ENCODE measurements at places on chromosomes 4 and X.

GRCh38 chrX:66622209-66622608, 16.7 kb downstream of the EDA2R start:
- DNase-seq, result no peak

DNA sequence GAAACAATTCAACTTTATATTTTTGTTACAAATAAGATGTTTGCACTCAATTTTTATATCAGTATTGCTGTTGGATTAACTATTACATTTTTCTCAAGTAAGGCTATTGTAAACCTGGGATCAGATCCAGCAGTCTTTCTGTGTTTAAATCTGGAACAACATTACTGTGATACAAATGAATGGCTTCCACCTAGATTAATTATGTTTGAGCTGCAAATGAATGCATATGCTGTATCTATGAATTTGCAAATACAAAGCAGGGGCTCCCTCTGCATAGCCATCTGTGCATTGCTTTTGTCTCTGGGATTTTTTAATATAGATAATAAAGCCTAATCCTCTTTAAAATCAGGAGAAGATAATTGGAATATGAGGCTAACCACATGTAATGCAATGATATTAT, 69.8 kb upstream of the NEIL3 start:
- DNase-seq, result no peak

GRCh38 chrX:132774010-132774714, 184.3 kb downstream of the HS6ST2 start:
- DNase-seq, result no peak

- no peak for DNase-seq
Measured at GRCh38 chr4:136793848-136794247, 738.4 kb downstream of the PCDH18 start.

DNA sequence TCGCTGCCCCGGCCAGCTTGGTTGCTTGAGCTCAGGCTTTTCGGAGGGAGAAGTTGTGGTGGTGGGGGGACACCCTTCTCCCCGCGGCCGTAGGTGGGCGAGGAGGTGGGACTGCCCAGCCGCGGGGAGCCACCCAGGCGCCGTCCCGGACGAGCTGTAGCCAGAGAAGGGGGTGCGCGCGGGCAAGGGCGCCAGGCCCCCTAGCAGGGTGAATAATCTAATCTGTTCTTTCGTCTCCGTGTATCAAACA, 3.1 kb downstream of the MID1IP1 start:
- no peak for DNase-seq

DNA sequence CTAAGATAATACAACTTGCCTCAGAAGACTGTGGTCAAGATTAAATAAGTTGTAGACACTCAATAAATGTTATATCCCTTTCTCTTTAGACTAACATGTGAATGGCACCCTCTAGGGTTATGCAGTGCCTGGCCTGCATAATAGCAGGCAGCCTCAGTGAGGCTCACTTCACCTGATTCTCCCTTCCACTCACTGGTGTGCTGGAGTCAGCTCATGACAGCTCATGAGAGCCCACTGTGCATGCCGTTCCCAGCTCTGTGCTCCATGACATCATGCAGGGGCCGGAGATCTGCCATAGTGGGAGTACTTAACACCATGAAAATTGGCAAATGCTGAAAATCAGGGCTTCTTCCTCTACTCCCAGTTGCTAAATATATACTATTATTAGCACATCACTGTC, 64.5 kb downstream of the TEC start:
- DNase-seq, result no peak

- no peak for DNase-seq
Measured at GRCh38 chr4:122671919-122672490, 51.1 kb upstream of the IL21 start.

DNA sequence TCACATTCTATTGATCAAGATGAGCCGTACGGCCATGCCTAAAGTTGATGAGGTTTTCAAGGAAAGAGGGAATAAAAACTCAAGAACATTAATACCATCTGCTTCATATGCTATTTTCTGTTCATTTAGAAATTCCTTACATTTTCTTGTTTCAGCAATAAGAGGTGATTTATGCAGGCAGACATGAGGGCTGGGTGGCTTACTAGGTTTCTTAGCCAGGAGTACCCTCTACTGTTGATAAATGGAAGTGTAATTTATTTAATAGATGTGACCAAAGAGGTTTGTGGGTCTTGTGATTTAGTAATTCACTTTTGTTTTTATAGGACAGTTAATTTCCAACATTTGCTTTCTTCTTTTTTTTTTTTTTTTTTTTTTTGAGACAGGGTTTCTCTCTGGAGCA, 6.4 kb upstream of the SMIM9 start:
- DNase-seq, result no peak

DNA sequence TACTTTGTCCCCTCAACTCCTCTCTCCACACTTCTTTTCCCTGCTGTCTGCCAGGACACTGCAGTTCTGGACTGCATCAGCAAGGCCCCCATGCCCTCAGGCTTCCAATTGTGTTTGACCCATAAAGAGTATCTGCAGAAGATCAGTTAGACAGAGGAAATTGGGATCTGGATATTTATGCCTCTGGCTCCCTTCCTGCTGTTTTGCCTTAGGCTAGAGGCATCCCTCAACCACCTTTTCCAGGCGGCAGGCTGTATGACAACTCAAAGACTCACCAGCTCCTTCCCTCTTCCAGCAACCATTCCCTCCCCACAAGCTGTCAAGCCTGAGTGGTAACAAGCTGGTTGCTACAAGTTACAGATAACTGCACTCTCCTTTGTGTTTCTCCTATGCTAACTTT, 66.4 kb upstream of the NDP start:
- DNase-seq, result no peak

- DNase-seq, result no peak
Measured at GRCh38 chr4:148515248-148515647, 73.0 kb upstream of the NR3C2 start.

DNA sequence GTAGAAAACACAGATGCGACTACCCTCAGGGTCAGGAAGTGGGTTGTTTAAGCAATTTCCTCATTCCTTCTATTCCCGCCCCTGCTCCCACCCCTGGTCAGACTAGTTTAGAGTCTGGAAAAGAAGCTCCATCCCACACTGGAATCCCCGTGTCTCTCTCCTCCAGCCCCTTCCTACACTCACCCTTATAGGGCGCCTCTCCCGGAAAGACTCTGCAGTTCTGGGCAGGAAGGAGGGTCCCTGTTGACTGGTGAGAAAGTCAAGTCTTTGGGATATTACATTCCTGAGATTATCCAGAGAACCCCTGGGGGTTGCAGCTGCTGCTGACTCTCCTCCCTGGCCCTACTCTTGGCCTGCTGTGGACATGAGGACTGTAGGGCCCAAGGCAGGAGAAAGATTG, 11.9 kb downstream of the STARD8 start:
- DNase-seq, result no peak

DNA sequence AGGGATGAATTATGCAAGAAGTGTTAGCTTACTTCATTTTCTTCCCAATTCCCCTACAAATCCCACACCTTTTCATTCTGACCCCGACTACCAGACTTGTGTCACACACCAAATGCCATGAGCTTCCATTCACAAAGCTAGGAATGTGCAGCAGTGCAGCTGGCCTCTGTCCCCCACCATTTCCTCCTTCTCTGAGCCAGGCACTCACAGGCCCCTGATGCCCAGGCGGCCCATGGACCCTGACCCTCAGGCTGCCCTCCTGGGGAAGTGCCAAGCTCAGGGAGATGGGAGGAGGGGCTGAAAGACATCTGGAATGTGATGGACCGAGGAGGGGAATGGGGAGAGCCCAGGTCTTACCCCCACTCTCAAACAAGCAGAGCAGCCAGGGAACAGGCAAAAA, 67.0 kb upstream of the BCOR start:
- DNase-seq, result no peak

DNA sequence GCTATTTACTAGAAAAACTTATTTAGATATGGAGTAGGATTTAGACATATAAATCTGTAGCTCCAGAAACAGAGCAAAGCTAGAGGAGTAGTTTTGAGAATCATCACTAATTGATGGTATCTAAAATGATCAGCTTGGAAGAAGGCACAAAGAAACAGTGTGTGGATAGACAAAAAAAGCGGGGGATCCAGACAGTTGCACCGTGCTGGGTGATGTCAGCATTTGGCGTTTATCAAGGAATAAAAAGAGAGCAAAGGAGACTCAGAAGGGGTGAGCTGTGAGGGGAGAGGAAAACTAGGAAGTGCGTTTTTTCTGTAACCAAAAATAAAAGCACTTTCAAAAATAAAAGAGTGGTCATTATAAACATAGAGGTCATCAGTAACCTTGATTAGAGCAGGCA, 90.5 kb upstream of the GPRIN3 start:
- no peak for DNase-seq

DNA sequence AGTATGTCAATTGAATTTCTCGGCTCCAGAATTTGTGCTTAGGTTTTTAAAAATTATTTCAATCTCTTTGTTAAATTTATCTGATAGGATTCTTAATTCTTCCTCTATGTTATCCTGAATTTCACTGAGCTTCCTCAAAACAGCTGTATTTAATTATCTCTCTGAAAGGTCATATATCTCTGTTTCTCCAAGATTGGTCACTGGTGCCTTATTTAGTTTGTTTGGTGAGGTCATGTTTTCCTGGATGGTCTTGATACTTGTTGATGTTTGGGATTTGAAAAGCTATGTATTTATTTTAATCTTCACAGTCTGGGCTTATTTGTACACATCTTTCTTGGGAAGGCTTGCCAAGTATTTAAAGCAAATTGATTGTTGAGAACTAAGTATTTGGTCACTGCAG, 24.7 kb upstream of the HERC3 start:
- DNase-seq, result no peak

DNA sequence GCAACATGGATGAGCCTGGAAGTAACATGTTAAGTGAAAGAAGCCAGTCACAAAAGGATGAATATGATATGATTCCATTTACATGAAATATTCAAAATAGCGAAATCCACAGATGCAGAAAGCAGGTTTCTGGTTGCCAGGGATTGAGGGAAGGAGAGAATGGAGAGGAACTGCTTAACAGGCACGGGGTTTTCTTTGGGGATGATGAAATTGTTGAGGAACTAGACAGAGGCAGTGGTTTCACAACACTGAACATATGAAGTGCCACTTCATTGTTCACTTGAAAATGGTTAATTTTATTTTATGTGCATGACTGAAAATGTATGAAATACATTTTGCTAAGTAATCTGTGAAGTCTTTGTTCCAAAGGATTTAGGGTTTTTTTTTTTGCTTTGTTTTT, 182.5 kb upstream of the TBL1X start:
- DNase-seq, result no peak

DNA sequence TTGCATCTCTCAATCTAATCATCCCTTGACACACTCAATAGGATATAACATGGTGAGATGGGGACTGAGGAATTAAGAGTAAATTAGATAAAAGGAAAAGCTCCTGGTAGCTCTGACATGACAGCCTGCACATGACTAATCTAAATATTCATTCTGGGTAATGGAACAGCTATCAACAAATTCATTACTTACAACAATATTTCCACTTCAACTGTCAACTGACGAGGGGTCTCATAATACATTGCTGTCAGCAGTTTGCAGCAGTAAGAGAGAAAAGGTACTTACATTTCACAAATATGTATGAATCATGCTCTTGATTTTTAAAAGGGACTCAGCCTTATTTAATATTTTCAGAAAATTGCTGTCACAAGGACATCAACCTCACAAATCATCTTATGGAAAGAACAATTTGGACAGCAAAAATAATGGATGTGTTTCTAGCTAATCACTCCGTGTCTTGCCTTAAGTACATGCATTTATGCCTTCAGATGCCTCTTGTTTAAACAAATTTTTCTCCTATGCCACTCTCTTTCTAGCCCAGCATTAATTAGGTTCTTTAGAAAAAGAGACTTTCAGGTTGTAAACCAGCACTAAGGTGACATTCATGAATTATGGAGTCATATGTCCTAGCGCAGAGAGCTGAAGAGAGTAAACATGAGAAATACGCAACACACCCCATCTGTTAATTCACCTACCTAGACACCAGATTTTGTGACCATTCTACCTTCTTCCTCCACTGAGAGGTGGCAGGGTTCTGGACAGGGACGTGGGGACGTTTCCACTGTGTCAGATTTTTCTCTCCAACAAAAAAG, 99.6 kb upstream of the TMEM150C start:
- DNase-seq, result no peak

DNA sequence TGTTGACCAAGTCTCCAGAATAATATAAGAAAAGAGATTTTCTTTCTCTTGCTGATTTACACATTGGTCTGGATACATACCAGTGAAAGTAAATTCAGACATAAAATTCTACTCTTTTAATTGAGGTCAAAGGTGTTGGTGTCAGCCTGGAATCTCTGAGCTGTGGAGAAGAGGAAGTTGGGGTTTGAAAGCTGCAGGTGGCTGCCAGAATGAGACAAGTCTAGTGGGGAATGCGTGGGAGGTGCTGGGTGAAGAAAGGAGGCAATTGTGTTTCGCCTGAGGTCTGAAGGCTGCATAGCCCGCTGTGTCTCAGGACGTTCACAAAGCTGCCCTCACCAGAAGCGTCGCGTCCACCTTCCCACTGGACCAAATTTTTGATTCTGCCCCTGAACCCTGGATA, 31.2 kb downstream of the PHEX start:
- DNase-seq, result peak; percentile 14

DNA sequence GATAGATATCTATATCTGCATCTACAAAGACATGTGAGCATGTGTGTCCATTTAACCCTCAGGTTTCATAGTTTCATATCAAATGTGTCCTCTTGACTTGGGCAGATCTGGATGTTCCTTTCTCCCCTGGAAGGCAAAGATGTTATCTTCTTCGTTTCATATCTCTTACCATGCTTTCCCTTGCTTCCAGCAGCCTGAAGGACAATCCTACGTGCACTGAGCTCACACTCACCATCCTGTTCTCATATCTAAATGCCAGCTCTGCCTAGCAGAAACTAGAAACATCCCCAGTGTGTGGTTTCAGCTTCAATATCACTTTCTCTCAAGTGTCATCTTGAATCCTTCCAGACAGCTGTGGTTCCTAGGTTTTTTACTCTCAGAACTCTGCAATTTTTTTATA, 66.2 kb downstream of the ZAR1 start:
- no peak for DNase-seq

- no peak for DNase-seq
Measured at GRCh38 chr4:2428496-2429213, 9.9 kb downstream of the CFAP99 start.

GRCh38 chrX:19040373-19040772, 56.5 kb upstream of the PHKA2 start:
- DNase-seq, result no peak

DNA sequence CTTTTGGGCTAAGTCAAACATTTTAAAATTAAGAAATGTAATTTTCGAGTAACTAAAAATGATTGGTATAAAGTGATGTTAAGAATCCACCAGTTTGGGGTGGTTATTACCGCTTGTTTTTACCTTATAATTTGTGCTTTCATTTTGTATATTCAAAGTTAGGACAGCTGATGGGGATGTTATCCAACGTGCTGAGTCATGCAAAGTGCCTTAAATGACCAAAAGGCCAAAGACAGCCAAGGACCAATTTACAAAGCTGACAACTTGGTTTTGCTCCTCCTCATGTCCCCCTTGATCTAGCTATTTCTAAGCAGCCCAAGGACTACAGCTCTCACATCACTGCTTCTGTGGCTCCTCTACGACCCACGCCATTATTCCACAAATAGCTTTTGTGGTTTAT, 181.4 kb upstream of the PCDH7 start:
- no peak for DNase-seq

DNA sequence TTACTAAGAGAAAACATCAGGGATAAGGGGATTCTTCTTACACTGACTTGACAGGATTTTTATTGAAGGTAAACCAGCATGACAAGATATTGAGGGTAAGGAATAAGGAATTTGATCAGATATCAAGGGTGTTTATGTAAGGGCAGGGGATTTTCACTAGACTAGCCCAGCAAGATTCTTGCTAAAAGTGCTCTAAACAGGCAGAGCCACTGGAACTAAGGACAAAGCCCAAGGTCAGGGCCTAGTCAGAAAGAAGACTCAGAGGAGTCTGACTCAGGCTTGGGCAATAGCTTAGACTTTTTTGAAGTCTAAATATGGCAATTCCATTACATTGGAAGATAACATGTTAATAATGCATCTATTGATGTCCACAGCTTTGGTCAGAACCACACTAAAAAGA, 6.5 kb upstream of the GLRA3 start:
- no peak for DNase-seq
